ENCODE measurements at places on chromosomes 5 and 9.

GRCh38 chr5:120818128-120818527 is 354.0 kb downstream of the PRR16 start:
- no peak for DNase-seq

DNA sequence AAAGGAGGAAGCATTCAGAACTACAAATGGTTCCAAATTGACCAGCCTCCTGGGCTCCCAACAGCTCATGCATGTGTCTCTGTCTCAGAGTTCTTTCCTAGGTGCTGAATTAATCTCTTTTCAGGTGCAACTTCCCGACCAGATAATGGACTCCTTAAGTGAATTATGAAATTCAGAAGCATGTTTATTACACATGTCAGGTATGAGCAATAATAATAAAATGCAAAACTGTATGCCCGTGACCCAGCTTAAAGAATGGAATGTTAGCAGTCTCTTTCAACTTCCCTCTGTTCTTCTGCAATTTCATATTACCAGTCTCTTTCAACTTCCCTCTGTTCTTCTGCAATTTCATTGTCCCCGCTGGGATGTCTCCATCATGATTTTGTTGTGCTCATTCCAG is 60.4 kb downstream of the FBXL7 start:
- DNase-seq, result no peak

DNA sequence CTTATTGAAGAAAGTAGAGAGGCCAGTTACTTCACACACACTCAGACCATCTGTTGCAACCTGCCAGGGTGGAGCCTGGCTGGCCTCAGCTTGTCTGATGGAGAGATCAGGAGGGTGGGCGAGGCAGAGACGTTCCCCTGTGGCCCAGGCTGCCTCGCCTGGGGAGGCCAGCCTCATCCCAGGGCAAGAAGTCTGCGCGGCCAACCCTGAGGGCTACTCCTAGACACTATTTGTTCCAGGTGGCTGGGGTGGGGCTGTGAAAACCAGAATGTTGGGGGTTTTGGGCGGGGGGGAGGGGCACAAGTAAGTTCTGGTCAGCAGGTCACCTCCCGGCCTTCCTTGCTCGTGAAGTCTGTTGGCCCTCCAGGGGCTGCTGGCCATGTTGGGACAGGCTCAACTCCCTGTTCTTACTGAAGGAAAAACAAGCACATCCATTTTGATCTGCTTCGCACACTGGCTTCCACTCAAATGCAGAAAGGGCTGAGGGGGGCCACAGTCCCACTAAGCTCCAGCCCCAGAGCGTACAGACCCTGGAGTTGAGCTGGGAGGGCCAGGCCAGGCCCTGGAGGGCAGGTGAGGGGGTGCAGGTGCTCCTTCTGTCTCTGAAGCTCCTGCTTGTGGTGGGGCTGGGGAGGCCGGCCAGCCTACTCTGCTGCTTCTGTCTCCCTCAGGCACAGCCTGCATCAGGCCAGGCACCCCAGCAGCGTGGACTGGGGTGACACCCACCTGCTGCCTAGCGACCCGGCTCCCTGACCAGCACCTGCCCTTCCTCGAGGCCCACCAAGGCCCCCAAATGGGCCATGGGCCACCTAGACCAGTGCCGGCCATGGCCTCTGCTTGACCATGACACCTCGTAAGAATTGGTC is 46.6 kb downstream of the SECISBP2 start:
- DNase-seq, result no peak

- no peak for DNase-seq
These were observed 37.2 kb downstream of the GOLM1 start for GRCh38 chr9:86061972-86062739.

GRCh38 chr5:172133359-172134029 is 54.5 kb downstream of the STK10 start:
- peak; percentile 65 for DNase-seq

- DNase-seq, result no peak
These were observed 4.7 kb upstream of the C1QTNF2 start for GRCh38 chr5:160375166-160375565.

GRCh38 chr5:118791926-118792734 is 196.2 kb downstream of the DTWD2 start:
- peak; percentile 30 for DNase-seq

DNA sequence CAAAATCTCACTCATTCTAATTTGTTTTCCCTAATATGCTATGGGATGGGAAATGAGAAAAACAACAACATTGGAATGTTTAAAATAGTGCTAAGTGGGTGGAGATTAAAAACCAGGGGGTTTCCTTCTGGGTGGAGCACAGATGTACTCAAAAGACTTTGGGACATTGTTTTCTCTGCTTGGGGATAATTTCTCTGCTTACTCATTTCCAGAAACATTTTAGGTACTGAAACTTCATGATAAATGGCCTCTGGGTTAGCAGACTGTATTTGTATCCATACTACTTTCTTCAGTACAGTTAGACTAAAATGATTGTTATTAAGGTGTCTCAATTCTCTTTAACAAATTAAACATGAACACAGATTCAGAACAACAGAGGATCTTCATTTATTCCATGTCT is 17.4 kb downstream of the ELOVL7 start:
- no peak for DNase-seq

DNA sequence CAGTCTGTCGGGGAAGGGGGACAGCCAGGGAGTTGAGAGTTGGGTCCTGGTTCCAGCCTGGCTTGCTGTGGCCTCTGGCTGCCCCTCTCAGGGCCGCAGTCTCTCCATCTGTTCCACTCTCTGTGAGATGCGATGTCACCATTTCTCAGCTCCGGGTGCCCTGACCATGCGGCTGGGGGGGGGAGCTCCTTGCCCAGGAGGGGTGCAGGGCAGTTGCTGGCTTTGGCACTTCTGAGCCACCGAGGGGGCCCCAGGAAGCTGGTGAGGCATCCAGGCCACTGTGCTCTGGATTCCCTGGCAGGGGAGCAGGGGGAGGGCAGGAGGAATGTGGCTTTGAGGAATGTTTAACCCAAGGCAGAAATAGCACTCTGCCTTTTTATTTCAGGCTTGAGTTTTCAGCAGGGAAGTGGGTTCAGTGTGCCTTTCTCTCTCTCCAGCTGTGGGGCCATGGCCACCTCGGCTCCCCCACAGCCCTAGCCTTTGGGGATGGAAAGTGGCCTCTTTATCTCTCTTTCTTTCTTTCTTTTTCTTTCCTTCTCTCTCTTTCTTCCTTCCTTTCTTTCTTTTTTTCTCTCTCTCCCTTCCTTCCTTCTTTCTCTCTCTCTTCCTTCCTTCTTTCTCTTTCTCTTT is 11.0 kb downstream of the NCS1 start:
- no peak for DNase-seq

DNA sequence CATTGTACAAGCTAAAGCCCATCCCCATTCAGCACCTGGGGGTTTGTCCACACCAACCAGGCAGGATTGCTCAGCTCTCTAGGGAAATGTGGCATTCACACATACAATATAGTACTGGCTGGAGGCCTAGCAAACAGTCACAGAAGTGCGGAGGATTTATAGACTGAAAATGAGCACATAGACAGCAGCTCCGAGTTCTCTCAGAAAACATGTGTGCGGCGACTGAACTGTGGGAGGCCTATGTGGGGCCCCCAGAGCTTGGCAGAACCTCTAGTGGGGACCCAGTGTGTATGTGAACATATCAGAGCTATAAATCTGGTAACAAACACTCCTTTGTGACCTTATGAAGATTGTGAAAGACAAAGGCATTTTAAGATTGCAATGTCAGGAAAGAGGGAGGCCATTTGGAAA is 431.1 kb downstream of the DTWD2 start:
- no peak for DNase-seq

DNA sequence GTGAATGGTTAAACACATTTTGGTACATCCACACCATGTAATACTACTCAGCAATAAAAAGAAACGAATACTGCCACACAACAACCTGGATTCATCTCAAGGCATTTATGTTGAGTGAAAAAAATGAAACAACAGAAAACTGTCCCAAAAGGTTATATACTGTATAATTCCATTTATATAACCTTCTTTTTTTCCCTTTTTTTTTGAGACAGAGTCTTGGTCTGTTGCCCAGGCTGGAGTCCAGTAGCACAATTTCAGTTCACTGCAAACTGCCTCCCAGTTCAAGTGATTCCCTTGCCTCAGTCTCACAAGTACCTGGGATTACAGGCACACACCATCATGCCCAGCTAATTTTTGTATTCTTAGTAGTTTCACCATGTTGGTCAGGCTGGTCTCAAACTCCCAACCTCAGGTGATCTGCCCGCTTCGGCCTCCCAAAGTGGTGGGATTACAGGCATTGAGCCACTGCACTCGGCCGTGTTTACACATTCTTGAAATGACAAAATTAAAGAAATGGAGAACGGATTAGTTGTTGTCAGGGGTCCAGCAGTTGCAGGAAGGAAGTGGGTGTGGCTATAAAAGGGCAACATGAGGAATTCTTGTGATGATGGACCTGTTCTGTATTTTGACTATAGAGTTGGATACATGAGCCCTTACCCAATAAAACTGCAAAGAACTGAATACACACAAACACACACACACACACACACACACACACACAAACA is 17.4 kb downstream of the PPP6C start:
- DNase-seq, result no peak

DNA sequence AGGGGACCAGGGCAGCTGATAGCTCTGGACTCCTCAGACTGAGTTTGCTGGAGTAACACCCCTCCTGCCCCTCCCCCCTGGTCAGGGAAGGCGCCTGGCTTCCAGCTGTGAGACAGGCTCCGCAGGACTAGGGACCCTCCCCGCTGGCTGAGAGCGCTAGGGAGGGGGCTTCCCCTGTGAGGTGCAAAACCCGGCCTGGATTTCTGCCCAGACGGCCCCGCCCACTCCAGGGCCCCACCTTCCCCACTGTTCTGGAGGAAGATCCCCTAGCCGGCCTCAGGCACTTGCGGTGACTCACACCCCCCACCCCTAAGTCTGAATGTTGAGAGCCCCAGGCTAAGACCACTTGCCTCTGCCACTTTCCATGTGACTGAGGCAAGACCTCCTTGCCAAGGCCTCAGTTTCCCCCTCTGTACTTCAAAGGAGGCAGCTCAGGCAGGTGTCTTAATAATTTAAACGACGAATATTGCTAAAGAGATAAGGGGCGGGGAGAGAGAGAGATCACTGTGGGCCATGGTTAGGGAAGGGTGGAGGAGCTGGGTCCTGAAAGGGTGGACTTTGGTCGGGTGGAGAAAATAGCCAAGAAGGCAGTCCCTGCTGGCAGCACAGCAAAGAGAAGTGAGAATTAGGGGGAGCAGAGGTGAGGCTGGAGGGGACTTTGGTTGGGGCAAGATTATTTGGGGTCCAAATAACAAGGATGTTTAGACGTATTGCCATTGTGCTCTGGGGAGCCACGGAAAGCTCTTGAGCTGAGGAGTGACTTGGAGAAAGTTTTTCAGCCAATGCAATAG is 1.0 kb upstream of the DAB2IP start:
- DNase-seq, result no peak

DNA sequence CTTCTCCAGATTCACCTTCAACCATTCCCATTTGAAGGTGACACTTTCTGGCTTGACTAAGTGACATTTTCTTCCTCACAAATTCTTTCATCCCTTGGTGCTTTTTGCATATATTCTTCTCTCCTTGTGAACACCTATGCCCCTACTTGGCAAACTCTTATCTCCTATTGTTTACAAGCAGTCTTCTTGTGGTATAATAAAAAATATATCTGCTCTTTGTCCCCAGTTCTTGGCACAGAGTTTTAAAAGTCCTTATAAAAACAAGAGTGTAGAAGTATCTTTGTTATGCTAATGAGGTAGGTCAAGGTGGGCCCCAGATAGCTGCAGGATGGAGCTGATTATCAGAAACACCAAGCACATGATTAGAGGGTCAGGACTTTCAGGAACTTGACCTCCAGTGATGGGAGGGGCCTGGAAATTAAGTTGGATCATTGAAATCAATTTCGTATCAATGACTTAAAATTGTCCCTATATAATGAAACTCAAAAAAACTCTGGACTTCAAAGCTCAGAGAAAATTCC is 38.0 kb downstream of the TMEM161B start:
- no peak for DNase-seq

DNA sequence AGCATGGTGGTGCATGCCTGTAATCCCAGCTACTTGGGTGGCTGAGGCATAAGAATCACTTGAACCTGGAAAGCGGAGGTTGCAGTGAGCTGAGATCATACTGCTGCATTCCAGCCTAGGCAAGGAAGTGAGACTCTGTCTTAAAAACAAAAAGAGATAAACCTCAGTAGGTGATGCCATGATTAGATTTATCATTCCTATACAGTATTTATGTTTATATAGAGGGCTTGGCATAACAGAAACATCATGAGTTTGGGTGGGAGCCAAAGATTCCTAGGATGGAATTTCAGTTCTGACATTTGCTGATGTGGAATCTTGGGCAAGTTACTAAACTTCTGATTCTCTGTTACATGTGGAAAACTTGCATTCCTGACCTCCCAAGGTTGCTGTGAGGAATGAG is 22.3 kb downstream of the RFK start:
- DNase-seq, result no peak

- DNase-seq, result no peak
These were observed 45.6 kb upstream of the SPTLC1 start for GRCh38 chr9:92160786-92161185.

- no peak for DNase-seq
These were observed 22.5 kb upstream of the N4BP3 start for GRCh38 chr5:178090856-178091255.

- DNase-seq, result no peak
These were observed 89.8 kb upstream of the ELL2 start for GRCh38 chr5:96051401-96051830.

DNA sequence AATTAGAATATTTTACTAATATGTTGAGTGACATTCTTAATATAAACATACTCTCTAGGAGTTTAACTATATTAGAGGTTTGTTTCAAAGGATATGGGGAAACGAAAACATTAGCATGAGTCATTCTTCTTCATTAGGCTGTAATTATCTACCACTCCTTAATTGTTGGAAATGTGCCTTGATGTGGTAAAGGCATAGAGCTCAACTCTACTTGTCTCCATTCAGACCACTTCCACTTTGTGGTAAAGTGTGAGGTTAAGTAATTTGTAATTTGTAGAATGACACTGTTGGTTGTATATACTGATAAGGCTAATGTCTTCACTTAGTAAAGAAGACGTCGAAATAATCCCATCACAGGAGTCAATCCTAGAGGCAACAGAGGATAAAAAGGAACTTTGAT is 58.1 kb downstream of the HAPLN1 start:
- DNase-seq, result no peak

Measured in CD4-positive, alpha-beta T cell treated with Interleukin-15 for 4 hours (primary cell).